Brain pericyte (primary cell): ENCODE measurements at places on chromosomes 13 and 19.

DNA sequence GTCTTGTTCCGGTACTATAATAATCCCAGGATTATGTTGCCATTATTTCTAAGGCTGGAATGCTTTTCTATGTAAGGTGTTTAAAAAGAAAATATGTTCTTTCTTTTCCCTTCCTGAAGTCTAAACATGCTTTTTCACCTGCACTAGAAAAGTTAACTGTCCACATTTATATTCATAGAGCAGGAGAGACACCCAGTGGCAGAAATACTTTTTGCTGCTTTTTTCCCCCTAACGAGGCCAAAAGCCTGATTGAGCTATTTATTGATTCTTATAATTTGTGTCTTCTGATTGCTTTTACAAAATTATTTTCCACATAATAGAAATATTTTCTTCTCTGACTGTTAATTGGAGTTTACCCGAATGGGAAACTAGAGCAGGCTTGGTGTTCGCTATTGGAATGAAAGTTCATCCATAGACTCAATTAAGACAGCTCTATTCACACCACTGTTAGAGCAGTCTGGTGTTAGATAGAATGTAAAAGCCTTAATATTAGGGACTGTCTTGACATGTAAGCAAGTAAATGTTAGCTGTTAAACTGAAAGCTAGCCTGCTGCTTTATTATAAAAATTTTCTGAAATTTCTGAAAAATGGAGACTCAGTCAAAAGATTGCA is 15.8 kb downstream of the GPR180 start:
- no peak for DNase-seq

DNA sequence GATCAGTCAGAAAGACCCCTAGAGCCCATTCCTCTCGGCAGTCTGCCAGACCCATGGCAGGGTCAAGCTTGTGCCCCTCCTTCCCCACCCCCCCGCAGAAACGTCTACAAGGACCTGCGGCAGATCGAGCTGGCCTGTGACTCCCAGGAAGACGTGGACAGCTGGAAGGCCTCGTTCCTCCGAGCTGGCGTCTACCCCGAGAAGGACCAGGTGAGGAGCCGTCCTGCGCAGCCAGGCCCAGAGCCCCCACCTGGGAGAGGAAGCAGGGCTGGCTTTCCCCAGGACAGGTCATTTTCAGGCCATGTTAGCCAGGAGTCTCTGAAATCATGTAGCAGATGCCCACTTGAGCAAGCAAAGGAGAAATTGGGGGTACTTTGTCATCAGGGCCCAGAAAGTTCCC is 12.3 kb downstream of the TMED1 start:
- no peak for DNase-seq

DNA sequence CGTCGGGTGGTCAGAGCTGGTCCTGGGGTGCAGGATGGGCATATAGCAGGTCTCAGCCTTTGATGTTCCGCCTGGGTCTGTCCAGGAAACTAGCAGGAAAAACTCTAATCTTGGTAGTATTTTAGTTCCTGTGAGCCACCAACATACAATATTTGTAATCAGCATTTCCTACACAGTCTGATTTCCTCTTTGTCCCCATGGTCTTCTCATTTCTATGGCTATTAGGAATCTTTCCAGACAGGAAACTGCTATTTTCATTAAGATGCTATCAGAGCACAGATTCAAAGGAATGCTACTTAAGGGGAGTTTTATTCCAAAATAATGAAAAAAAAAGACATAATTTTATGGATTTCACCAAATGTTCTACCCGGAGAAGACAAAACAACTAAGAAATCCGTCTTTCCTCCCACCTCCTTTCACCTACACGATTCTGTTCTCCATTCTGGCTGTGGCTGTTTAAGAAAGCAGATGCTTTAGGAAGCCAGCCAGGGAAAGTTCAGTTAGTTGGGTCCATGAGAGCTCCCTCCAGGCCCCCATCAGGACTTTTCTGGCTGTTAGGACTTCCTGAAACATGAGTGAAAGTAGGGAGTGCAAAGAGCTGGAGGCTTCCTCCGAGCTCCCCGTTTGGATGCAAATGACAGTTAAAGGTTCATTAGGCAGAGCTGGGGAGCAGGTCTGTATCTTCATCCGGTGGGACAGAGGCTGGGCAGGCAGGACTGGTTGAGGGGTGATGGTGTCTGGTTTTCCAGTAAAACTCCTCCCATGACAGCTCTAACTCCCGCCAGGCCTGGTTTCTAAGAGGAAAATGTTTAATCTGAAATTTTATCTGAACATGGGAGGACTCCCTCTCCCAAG is 36.3 kb downstream of the SHISA2 start:
- no peak for DNase-seq

DNA sequence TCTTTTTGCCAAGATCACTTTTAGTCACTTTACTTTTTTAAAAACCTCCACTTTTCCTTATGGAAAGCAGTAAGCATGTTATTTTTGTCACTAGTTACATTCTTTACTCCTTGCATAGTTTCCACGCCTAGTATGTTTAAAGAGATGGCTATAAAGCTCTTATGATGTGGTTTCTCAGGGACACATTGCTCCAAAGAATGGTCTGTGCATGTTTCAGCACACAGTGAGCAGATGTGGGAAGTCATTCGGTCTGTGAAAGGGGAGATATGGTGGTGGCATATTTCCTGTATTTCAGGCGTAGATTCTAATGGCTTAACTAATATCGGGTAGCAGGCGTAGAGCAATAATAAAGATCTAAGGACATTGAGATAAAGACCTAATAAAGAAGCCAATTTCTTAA is 180.7 kb downstream of the SLITRK6 start:
- no peak for DNase-seq

DNA sequence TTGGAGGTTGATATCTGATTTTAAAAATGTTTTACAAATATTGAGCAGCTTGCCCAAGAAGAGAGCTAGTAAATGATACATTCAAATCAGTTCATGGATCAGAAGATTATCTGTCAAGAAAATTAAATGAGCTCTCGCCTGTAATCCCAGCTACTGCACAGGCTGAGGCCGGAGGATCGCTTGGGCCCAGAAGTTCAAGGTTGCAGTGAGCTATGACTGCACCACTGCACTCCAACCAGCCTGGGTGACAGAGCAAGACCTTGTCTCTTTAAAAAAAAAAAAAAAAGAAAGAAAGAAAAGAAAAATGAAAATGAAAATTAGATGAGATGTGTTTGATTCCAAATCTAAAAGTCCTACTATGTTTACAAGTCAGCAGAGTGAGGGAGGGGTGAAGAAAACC is 2.4 kb downstream of the SPART start:
- no peak for DNase-seq

DNA sequence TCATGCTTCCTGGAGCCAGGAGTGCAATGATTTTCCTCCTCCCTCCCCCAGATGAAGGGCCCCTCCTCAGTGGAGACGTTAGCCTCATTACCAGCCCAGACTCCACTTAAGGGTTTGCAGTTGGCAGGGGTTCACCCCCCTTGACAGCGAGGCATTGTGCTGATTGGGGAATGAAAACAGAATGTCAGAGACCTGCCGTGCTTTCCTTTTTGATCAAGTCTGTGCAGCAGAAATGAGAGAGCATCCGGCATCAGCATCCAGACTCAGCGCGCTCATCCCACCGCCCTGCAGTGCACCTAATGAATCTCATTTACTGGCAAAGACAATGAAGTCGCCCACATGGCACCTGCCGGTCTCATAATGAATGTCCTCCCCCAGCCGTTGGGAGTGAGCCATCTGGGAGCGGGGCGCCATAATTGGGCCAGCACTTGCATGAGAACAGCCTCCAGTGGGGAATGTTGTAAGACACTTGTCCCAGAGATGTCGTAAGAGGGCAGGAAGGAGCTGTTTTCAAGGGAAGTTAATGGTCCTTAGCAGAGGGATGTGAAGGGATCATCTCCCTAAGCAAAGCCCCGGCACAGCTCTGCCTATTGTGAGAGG is 98.3 kb upstream of the UQCRFS1 start:
- DNase-seq = no peak

- no peak for DNase-seq
Measured at GRCh38 chr19:8396185-8396562, 6.0 kb downstream of the RAB11B start.

GRCh38 chr13:40644838-40645604 is 21.4 kb downstream of the FOXO1 start:
- no peak for DNase-seq

DNA sequence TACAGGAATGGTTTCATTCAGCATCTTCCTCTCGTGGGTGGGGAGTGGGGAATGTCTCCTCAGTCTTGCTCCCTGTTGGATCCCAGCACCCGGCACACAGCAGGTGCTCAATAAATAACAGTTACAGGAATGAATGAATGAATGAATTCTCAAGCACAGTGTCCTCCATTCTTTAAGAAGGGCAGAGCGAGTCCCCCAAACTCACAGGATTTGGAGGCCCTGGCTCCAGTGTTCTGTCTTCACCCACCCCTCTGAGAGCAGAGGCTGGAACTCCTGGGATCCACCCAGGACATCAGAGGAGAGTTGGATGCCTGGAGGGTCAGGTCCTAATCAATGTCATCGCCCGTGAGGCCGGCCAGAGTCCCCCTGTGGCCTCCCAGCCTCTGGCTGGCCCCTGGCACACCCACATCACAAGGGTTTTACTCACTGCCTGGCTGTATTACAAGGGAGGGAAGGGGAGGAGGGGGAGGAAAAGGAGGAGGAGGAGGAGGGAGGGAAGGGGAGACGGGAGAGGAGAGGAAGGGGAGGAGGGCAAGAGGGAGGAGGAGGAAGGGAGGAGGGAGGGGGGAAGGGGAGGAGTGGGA is 8.7 kb upstream of the CREB3L3 start:
- no peak for DNase-seq

DNA sequence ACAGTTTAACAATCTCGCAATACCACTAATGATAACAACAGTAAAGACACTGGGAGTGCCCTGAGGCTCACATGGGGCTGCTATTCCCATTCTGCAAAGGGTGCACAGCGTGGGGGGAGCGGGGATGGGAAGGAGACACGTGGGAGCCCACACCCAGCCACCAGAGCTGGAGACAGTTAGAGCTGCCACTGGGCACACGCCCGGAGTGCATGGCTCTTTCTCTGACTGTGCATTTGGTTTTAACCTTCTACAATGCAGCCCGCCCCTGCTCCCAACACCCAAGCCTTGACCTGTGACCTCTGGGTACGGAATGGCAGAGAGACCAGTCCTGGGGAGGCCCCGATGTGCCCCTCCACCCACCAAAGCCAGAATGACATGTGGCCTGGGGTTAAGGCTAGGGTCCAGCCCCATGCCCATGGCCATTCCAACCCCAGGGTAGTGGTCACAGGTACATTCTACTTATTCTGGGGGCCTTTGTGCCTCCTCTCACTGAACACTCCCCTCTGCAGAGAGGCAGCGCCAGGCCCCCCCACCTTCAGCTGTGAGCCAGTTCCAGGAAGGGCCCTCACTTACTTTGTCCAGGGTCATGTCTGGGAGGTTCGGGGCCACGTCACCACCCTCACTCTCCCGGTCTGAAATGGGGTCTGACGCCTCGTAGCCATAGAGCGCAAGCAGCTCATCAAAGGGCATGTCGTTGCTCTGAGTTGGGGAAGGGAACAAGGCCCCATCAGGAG is 17.1 kb downstream of the MIER2 start:
- DNase-seq = no peak

DNA sequence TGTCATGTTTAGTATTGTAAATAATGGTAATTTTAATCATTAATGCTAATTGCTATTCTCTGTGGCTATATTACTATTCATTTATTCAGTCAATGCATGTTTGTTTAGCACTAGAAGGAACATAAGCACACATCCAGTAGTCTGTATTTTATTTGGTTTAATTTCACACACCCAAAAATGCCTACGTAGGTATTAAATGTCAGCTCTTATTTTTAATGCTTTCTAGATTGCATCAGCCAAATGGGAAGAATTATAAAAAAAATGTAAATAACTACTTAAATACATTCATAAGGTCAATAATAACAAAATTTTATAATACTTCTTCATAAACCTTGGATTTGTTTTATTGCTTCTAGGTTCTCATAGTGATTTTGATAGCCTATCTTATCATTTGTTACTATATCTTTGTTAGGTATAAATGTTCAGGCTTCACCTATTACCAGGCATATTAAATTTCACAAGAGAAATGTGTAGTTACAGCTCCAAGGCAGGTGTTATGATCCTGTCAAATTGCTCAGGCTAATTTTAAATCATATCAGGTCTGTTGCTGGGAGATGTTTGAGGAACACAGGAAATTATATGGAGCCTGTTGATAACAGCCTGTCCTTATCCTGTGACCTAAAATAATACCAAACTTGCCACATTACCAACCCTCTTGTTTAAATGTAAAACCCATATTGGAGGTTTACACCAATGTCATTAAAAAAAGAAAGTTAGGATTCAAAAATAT is 34.4 kb downstream of the ITGBL1 start:
- no peak for DNase-seq

DNA sequence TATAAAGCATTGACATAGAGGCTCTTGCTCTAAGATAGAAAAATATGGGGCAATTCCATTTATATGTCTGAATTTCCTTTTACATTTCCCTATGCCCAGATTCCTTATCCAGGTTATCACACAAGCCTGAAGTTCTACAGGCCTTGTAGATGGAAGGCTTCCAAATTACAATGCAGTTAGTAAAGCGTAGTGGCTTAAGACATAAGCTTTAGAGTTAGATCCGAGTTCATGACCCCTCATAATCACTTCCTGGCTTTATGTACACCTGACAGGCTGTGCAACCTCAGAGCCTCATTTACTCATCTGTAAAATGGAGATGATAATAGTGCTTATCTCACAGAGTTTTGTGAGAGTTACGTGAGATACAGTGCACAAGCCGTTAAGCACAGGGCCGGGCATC is 173.5 kb downstream of the SLC7A1 start:
- DNase-seq = no peak

DNA sequence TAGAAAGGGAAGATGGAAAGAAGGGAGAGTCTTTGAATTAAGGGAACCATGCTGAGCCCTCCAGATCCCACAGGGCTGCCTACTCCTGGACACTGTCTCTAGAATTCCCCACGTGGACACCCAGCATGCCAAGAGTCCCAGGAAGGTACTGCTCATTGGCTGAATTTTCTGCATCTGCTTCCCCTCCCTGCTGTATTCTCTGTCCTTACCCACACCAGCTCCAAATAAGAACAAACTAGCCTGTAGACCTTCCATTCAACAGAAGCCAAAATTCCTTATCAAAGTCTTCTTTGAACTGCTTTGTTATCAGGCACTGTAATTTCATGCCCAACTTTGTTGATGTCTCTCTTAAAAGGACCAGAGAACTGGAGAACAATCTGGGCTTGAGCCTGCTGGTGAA is 305.9 kb upstream of the ARGLU1 start:
- DNase-seq = no peak

GRCh38 chr19:9309974-9310446 is 372 bp upstream of the ZNF699 start:
- DNase-seq = no peak

- no peak for DNase-seq
Measured at GRCh38 chr19:46878613-46879375, 18.0 kb downstream of the ARHGAP35 start.

- DNase-seq = no peak
Measured at GRCh38 chr19:5823579-5824281, 15.8 kb downstream of the FUT6 start.

DNA sequence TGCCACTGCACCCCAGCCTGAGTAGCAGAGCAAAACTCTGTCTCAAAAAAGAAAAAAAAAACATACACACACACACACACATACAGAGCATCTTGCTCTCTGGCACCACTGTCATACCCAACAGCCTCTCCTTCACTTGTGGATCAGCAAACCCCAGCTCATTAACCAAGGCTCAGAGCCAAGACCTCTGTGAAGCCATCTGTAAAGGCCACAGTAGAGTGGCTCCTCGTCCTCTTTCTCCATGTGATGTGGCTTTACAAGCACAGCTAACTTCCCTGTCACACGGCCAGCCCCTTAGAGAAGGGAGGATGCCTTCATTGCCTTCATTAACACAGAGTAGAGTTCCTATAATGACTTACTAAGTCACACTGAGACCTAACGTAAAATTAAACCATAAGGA is 62.7 kb upstream of the LSM14A start:
- no peak for DNase-seq
